NCI-H1417 treated with DMSO at 0.1 percent for 48 hours (cell line): ENCODE measurements at places on chromosomes 4 and X.

DNA sequence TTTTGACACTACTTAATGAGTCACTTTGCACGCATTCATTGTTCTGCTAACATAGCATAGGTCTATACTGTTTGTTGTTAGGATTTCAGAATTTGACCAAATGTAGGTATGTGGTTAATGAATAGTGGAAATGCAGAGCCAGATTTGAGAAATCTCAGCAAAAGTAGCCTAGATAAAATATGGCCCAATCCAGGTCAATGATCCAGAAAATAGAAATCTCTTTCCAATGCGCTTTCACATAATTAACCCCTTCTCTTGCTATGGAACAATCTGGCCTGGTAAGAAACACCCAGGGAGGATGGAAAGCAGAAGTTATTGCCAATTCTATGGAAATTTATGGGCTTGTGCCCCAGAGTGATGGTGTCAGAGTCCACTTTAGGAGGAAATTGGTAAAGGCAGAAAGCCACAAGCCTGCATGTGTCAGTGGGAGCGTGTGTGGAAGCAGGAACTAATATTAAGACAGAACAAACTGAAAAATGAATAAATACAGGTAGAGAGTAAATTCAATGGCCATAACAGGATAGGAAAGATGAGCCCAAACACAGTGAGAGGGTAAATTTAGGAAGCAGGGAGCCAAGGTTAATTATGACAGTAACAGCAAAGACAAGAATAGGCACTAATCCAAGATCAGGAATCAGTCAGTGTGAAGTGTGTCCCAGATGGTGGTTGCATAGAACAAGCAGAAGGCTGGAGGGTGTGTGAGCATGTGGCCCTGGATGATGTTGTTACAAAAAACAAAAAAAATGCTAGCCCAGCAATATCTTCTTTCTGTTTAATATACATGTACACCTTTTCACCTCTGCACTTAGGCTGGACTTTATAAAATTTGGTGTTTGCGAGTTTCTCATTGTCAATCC, 102.9 kb downstream of the SYTL5 start:
- DNase-seq, result no peak

DNA sequence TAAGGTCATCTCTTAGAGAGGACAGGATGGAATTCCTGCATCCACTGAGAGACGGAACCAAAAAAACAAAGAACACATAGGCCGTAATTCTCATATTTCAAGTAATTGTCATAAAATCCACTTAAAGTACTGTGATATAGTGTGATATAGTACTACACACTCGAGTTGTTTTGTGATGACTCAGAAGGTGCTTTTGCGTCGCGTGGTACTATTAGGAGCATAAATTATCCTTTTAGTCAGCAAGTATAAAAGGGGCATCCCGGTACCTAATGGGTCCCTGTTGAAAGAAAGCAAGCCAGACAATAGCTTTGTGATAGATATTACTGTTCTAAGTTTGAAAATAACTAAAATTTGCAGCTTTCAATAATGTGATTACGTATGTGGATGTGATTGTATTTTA, 55.3 kb downstream of the GPR143 start:
- DNase-seq, result no peak

GRCh38 chrX:110733166-110733565, 62.5 kb downstream of the CHRDL1 start:
- no peak for DNase-seq

DNA sequence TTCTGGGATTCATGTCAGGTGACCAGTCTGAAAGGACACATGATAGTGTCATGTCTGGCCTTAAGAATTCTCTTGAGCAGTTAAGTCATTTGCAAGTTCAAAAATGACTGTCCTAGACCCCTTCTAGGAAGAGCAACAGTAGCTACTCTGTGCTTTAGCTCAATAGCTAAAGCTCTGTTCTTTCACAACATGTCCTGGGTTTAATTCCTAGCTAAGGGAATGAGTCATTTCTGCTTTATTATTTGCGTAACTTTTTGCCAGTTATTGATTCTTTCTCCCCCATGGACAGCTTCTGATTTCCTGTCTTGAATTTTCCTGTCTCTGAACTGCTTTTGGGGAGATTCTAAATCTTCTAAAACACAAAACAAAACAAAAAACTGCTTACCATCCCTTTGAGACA, 1055.8 kb upstream of the DIAPH2 start:
- no peak for DNase-seq

DNA sequence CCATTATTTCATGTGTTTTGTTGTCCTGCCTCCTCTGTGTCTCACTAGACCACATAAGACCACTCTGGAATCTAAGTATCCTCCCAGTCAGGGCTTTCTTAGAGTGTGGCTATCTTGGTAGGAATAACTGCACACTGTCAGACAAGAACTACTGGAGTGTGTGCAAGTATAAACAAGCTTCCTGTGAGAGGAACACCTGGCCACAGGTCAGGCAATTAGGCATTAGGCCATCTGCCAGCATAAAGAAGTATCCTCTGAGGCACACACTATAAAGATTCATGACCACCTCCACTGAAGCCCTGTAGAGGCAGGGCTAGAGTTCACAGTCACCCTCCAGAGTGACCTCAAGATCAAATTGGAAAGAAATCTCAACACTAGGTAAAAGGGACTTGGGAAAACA, 507.0 kb upstream of the PABPC4L start:
- no peak for DNase-seq

DNA sequence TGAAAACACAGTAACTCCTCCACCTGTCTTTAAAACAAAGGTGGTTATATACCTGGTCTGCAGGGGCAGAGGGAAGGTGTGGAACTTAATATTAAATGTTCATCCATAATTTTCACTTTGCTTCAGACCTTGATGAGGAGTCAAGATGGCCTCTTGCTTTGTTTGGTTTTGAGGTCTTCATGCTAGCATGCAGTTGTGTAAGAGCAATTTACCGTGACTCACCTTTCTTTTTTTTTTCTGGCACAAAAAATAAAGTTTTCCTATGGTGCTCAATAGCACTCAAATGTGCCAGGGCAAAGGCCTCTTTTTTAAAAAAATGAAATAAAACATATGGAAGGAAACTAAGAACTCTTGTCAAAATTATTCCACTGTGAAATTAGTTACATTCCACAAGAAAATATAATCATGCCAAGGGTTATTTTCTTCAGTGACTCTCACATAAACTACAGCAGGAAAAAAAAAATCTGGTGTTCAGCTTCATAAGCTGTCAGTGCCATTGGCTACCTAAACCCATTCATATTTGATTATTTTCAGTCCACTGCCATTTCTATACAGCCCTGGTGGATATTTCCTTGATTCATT, 128.2 kb downstream of the SLC7A11 start:
- DNase-seq, result no peak

- DNase-seq, result no peak
Measured at GRCh38 chr4:8114456-8115202, 44.0 kb downstream of the ABLIM2 start.

DNA sequence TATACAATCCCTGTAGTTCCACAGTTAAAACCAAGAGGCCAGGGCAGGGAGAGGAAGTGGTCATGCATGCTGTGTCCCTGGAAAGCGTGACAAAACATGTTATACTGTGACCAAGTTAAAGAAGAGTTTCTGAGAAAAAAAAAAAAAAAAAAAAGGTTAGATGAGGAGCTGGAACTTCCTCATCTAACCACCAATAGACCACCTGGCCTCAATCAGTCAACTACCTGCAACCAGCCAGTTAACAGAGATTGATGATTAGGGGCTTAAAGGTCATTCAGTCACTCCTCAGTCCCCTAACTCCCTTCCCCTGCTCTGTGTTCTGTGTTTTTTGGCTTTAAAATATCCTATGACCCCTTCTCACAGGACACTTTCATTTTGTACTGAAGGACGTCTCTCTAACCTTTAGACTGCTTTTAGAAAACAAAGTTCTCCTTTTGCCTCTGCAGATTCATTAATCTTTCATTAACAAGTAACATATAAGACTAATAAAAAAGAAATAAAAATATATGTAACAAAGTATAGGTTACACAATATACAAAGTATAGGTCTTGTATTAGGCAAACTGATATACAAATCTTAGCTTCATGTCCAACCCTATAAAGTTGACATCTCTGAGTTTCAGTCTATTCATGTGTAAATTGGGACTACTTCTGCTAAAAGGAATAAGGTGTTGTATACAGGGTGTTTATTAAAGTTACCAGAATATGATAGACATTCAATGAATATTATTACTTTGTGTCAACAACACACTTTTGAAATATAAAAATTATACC, 179.1 kb upstream of the NDST4 start:
- no peak for DNase-seq

DNA sequence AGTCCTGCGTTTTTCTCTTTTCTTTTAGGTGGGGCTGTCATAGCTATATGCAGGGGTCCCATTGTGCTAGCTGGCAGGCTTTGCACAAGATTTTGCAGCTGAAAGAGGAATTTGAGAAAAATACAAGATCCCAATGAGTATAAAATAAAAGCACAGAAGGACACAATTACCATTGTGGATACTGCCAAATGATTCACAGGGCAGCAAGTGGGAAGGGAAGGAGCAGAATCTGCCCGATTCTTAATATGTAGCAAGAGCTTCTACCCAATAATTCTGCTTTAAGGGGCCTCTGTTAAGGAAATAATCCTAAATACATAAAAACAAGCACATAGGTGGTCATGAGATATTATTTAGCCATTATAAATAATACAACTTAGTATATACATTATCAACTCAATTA, 25.9 kb upstream of the ING2 start:
- no peak for DNase-seq

- DNase-seq, result no peak
Measured at GRCh38 chr4:83276299-83277040, 8.1 kb downstream of the COQ2 start.

DNA sequence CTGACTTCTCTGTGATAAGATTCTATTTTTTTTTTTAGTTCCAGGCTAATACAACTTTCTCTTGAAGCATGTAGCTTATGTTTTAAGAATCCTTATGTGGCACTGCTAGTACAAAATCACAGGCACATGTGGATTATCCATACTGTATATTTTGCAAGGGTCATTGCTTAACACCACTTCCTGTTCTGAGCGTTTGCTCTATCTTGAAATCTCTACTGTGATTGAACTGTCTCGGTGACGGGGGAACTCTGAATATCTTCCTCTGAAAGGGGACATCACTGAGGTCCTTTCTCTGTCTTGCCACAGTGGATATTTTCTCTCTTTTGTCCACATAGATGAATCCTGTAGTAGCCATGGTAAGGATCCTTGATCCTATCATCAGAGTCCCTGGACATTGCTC, 2.1 kb upstream of the WFS1 start:
- no peak for DNase-seq

GRCh38 chr4:109075621-109076020, 226.8 kb downstream of the COL25A1 start:
- no peak for DNase-seq

DNA sequence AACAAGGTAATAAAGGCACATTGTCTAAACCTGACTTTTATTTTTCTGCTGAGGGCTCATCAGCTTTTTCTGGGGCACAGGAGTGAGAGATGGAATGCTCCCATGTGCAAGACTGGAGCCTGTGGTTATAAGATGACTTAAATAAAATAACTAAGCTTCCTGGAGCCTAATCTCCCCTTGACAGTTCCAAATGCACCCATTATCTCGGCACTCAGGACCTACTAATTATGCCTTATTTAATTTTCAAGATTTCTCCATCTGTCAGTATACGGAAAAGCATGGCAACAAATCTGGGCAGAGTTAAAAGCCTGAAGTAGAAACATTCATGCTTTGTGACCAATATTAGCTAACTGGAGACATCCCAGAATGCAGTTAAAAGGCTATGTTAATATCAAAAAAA, 416.7 kb upstream of the TEX13C start:
- no peak for DNase-seq

DNA sequence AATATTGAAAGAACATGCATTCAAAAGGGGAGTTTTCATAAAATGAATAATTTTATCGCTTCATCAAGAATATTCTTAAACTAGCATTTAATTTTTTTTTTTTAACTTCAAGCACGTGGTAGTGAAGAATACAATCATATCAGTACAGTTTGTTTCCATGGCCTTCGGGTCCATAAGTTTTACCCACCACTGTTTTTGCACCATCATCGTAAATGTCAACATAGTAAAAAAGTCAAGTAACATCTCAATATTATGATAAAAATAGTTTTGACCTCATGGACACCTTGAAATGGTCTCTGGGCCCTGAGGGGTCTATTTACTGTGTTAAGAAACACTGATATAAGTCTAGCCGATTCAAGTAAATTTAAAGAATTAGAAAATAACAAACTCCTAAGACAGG, 80.2 kb downstream of the ANKRD17 start:
- no peak for DNase-seq

- no peak for DNase-seq
Measured at GRCh38 chr4:119329835-119330620, 8.1 kb upstream of the FABP2 start.

GRCh38 chr4:187283201-187283955, 559.7 kb upstream of the FAT1 start:
- DNase-seq, result no peak

- no peak for DNase-seq
Measured at GRCh38 chrX:85140964-85141363, 102.6 kb downstream of the SATL1 start.

DNA sequence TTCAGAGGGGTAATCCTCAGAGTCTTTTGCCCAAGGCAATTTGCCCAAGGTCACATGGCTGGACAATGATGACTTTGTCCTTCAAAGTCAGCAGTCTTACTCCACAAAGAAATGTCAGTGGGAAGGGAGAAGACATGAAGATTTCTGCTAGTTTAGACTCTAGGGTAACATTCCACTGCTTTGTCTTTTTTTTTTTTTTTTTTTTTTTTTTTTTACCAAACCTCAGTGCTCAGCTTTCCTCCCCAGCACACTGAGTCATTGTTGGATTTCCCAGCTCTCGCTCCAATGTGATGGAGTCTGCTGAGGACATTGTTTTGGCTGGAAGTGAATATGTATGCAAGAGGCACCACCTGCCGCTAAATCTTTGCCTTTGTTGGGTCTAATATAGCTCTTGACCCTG, 7.2 kb upstream of the C1QTNF7 start:
- no peak for DNase-seq

DNA sequence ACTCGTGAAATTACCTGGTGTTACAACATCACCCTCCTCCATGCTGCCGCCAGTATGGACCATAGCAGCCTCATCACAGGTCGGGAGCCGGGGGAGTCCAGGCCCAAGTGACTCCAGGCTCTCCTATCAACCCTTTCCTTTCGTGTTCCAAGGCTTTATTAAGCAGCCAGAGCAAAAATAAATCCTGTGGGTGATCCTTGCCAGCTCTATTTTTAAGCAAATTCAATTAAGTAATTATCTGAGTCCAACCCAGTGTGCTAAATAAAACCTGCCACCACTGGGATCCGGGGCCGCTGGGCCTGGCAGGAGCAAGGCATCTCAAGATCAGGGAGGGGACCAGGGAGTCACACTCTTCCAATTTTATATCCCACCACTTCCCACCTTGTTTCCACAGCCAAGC, 80.7 kb upstream of the PRPS1 start:
- DNase-seq, result no peak
